ENCODE measurements at places on chromosomes 12 and 14.

- no peak for DNase-seq
These were observed 45.6 kb upstream of the RIMBP2 start for GRCh38 chr12:130761537-130762318.

- no peak for DNase-seq
These were observed 30.6 kb upstream of the SLC6A13 start for GRCh38 chr12:293199-293598.

- DNase-seq, result no peak
These were observed 32.4 kb downstream of the PLEKHG7 start for GRCh38 chr12:92735131-92735721.

DNA sequence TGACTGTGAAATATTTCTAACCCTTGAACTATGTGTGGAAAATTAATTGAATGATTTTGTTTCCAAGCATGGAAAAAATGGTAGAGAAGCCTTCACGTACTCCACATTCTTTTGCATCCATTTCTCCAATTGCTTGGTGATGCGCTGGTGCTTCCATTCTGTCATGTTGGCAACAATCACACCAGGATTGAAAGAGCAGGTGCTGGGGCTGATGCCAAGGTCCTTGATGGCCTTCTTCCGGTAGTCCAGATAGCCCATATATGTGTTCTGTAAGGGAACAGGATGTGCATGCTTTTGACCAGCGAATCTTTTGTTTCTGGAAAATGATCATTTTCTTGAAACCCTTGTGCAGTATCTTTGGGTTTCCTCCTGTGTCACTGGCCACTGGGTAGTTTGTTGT is 28.6 kb downstream of the TDG start:
- no peak for DNase-seq

GRCh38 chr12:45338272-45338671 is 122.4 kb downstream of the ANO6 start:
- DNase-seq, result no peak

- DNase-seq, result no peak
These were observed 62.6 kb downstream of the FBXL14 start for GRCh38 chr12:1531654-1532374.

DNA sequence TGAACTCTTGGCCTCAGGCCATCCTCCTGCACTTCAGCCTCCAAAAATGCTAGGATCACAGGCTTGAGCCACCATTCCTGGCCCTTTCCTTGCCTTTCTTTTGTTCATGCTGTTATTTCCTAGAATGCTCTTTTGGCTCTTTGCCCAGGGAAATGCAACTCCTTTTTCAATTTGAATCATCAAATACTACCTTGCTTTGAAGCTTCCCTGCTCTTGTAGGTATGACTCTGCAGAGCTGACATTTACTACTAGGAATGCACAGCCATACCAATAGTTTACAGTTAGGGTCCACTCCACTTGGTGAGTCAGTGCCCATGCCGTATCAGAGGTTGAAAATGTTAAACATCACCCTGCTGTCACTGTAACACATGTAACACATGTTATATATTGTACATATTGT is 107.0 kb upstream of the CRY1 start:
- no peak for DNase-seq

Measured in stimulated activated CD8-positive, alpha-beta memory T cell treated with anti-CD3 and anti-CD28 coated beads, Interleukin-7, amount 100 ng/mL, for 48 hours (primary cell).